GM13976 (cell line): ENCODE measurements at places on chromosomes 11 and 22.

GRCh38 chr22:20484948-20485683 is 10.5 kb downstream of the KLHL22 start:
- DNase-seq, result no peak

DNA sequence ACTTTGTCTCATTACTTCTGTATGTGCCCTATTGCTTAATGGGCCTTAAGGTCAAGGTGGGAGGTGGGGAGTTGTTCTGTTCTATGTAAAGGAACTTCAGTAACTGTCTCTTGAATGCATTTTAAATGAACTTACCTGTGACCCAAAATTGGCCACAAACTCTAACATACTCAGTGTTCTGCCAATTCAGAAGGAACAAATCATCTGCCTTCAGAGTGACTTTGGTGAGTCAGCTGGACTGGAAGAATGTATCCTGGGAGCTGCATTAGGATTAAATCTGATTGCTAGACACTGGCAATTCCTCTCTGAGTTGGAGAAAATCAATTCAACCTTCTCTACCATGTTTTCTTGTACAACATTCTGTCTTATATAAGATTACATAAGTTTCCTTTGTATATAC is 1104.8 kb downstream of the DLG2 start:
- DNase-seq, result no peak

GRCh38 chr11:72743321-72744221 is 8.6 kb downstream of the ARAP1 start:
- peak; percentile 65 for DNase-seq

DNA sequence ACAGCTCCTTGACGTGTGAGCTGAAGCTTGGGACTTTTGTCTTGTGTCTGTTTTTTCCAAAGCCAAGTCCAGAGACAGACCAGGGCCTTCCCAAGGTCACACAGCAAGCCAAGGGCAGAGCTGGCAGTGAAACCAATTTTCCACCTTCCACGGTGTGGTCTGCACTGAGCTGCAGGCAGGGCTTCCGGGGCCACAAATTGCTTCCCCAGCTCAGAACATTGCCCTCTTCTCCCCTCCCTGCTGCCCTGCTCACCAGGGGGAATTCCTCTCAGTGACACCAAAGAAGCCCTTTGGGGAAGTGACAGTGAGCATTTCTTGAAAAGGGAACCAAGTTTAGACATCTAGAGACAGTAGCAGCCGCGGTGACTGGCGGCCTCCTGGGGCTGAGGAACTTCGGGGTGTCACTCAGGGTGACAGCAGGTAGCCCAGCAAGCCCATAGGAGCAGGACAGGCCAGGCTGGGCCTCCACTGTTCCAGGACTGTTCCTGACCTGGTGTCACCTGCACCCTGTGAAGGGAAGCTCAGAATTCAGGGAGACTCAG is 9.2 kb downstream of the FXYD2 start:
- DNase-seq, result peak; percentile 81

DNA sequence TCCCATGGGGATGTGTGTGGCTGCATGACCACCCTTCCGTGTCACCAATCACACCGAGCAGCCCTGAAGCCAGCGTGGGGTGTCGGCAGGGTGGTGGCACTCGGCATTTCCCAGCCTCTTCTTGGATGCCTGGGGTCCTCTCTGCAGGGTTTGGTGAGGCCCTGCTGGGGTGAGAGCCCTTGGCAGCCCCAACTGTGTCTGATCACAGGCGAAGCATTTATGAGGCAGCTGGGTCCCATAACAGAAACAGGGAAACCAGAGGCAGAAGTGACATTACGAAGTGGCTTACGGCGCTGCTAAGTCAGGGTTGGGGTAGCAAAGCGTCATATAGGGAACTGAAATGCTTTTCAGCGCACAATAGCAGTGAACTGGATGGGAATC is 92.3 kb upstream of the SEPTIN5 start:
- DNase-seq, result peak; percentile 60

DNA sequence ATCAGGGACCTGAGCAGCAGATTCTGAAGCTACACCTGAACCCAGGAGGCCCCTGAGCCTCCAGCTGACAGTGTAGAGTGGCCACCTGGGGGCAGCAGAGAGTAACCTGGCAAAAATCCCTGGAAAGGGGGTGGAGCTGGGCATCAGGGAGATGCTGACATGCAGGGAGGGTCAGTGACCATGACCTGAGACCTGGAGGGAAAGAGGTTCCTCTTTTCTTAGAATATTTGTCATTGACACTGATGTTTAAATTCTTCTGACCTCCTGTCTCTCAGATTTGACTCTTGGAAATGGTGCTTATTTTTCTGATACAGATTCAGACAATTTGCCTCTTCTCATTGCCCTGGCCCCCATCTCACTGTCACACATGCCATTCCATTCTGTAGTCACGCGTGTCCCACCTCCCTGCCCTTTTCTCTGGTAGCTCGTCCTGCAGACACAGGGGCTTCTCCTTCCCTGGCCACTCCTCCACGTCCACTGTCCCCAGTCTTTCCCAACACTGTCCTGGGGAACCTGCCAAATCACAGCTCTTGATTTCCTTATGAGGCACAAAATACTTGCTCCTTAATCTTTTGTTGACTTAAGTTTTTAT is 117.2 kb upstream of the IGLL5 start:
- no peak for DNase-seq

DNA sequence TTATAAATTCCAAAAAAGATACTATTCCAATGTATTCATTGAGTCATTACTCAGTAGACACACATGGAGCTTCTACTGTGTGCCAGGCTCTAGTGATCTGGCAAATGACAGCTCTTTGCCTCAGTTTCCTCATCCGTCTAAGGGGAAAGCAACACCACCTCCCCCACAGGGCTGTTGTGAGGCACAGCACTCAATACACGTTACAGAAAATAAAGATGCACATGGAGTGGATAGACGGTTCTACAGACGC is 6.5 kb upstream of the MALAT1 start:
- DNase-seq, result no peak

DNA sequence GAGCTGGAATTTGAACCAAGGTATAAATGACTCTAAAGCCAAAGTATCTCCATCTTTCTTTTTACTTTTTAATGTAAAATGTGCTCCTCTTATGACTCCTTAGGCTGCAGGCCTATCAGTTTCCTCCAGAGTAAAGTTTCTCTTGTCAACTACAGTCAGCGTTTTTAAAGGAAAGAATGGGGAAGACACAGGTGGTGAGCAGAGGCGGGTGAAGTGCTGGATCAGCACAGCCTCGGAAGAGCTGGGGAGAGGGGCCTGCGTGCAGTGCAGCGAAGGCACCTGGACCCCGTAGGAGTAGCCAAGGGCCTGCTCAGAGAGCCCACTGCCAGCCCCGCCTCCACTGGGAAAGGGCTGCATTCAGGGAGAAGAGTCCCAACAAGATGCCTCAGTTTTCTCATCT is 48.8 kb upstream of the ALX4 start:
- DNase-seq, result no peak

- no peak for DNase-seq
Observed at GRCh38 chr22:41009222-41009948, 58.2 kb downstream of the RBX1 start.

DNA sequence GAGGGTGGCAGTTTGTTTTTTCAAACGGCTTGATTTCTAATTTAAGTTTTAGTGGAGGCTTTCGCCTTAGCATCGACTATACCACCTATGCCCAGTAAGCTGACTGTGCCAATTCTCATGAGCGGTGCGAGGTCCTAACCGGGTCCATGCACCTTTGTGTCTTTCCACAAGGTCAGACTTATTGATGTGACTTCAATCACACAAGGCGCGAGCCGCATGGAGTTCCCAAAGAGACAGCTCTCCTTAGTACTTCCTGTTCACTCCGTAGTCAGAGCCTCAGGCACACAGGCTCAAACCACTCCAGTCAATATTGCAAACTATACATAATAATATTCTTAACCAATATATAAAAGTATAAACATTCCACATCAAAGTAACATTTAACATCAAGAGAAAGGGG is 18.2 kb downstream of the ST14 start:
- DNase-seq, result no peak

- DNase-seq, result no peak
Observed at GRCh38 chr11:61793829-61794204, 1.1 kb downstream of the FEN1 start.
